ENCODE measurements at places on chromosomes 2 and 18.

DNA sequence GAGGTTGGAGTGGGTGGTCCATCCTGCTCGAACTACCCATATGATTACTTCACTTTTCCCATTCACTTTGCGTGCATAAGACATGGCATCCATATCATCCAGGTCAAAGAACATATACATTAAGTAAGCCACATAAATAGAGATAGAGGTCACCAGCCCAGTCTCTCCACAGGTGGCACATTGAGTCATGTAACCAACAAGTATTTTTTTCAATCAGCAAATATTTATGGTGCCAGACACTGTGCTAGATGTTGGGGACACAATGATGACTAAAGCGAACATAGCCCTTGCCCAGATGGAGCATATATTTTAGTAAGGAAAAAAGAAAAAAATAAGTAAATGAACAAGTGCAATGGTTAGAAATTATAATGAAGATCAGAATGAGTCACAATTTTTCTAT lies 83.6 kb upstream of the LCLAT1 start:
- DNase-seq = no peak

DNA sequence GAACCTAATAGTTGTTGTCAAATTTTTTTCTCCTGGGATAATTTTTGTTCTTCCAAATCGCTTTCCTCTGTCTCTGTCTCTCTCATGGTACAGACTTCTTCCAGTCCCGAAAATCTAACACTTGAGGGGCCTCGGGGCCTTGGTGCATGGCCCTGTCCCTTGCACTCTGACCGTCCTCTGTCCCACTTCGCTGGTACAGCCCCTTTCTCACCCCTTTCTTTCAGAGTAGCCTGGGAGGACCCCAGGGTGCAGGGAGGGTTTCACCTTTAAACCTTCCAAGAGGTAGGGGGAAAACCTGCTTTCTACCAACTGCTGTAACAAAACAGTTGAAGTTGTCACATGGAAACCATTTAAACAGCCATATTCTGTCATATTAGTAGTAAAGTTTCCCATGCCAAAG lies 22.2 kb upstream of the FAHD2A start:
- no peak for DNase-seq

- DNase-seq = no peak
Measured at GRCh38 chr2:179861416-179862067, at the start of gene ZNF385B. TSS of gene ZNF385B (minus strand) at chr2:179861612.

GRCh38 chr18:47248115-47248603 lies 3.3 kb downstream of the SKOR2 start:
- DNase-seq = no peak

GRCh38 chr2:189465478-189465877 lies 24.2 kb downstream of the WDR75 start:
- no peak for DNase-seq

- DNase-seq = no peak
Measured at GRCh38 chr2:641164-641871, 35.9 kb downstream of the TMEM18 start.

- DNase-seq = no peak
Measured at GRCh38 chr18:36354989-36355388, 57.5 kb downstream of the FHOD3 start.

GRCh38 chr2:174183076-174183475 lies 65.3 kb downstream of the OLA1 start:
- DNase-seq = no peak

DNA sequence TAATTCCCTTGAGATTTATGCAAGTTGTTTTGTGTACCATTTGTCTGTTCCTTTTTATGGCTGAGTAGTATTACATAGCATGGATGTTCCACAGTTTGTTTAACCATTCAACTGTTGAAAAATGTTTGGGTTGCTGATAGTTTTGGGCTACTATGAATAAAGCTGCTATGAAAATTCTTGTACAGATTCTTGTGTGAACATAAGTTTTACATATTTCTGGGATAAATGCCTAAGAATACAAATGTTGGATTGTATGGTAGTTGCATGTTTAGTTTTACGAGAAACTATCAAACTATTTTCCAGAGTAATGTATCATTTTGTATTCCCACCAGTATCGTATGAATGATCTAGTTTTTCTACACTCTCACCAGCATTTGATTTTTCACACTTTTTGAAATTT lies 407.3 kb downstream of the PLCL1 start:
- DNase-seq = no peak

GRCh38 chr18:12721495-12722275 lies 18.8 kb downstream of the PSMG2 start:
- no peak for DNase-seq

GRCh38 chr18:13592246-13592645 lies 134.1 kb downstream of the FAM210A start:
- no peak for DNase-seq

GRCh38 chr2:101827246-101827645 lies 129.7 kb downstream of the MAP4K4 start:
- no peak for DNase-seq

DNA sequence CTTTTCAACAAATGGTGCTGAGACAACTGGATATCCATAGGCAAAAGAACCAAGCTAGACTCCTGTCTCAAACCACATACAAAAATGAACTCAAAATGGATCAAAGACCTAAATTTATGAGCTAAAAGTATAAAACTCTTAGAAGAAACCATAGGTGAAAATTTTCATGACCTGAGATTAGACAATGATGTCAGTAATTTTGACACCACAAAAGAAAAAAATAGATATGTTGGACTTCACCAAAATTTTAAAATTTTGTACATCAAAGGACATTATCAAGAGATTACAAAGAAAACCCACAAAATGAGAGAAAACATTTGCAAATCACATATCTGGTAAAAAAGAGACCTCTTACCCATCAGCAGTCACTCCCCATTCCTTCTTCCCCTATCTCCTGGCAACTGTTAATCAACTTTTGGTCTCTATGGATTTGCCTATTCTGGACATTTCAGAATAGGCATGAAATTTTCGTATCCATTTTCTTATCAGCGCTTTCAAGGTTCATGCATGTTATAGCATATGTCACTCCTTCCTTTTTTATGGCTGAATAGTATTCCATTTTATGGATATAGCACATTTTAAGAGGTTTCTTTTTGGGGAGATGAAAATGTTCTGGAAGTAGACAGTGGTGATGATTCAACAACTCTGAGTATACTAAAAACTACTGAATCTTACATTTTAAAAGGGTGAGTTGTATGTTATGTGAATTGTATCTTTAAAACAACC lies 43.3 kb downstream of the FAM178B start:
- DNase-seq = no peak

DNA sequence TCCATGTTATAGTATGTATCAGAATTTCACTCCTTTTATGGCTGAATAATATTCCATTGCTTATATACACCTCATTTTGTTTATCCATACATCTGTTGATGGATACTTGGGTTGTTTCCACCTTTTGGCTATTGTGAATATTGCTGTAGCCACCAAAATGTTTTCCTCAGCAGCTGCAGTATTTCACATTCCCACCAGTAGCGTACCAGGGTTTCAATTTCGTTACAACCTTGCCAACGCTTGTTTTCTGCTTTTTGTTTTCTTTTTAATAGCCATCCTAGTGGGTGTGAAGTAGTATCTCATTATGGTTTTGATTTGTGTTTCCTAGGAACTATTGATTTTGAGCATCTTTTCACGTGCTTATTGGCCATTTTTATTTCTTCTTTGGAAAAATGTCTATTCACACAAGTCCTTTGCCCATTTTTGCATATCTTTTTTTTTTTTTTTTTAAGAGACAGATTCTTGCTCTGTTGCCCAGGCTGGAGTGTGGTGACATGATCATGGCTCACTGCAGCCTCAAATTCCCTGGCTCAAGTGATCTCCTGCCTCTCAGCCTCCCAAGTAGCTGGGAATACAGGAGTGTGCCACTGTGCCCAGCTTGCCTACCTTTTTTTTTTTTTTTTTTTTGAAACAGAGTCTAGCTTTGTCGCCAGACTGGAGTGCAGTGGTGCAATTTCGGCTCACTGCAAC lies 14.2 kb downstream of the UBXN2A start:
- no peak for DNase-seq

DNA sequence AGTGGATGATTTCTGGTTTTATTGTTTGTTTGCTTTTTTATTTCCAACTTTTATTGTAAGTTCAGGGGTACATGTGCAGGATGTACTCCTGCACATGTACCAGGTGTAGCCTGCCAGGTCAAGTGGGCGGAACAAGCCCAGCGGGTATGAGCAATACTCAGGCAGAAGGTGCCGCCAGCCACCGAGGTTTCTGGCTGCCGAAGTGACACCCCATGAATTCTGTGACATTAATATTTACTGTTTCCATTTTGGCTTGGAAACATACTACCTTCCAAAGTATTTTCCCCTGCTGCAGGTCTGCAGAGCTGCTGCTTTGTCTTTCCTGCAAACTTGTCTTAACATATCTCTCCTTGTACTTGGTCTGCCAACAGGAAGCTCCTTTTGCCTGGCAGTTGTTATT lies 78.5 kb downstream of the PTPN4 start:
- no peak for DNase-seq

GRCh38 chr2:44928483-44929158 lies 12.9 kb upstream of the SIX3 start:
- no peak for DNase-seq

DNA sequence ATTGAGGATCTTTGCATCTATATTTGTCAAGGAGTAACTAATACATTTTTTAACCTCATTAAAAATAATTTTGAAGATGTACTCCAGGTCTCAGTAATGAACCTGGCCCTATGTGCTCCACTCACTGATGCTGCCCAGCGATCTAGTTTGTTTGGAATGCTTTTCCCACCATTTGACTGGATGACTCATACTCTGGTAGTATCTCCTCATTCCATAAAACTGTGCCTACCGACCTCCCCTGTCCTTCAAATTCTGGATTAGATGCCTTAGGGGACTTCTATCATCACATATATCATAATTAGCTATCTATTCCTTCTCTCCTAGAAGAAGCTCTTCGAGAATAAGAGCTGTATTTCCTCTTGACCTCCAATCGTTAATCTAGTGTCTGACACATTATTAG lies 83.8 kb downstream of the FAM117B start:
- DNase-seq = no peak
